ENCODE measurements at places on chromosomes 1 and 21.

DNA sequence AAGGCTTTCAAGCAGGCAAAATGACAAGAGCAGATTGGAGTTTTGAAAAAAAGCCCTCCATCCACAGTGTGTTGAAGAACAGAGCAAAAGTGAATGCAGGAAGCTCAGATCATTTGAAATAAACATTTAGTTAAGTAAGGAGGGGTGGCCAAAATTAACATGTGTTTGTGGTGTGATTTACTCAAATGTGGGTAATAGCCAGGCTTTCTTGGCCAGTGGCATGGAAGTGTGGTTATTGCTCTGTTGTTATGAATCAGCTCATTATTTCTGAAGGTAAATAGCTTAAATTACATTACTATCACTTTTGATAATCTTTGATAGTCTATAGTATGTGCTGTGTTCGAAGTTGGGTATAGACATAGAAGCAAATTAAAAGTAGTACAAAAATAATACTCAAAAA lies 485.9 kb downstream of the LMO4 start:
- no peak for DNase-seq

- DNase-seq = no peak
These were observed 104.2 kb upstream of the IPO9 start for GRCh38 chr1:201724766-201725118.

DNA sequence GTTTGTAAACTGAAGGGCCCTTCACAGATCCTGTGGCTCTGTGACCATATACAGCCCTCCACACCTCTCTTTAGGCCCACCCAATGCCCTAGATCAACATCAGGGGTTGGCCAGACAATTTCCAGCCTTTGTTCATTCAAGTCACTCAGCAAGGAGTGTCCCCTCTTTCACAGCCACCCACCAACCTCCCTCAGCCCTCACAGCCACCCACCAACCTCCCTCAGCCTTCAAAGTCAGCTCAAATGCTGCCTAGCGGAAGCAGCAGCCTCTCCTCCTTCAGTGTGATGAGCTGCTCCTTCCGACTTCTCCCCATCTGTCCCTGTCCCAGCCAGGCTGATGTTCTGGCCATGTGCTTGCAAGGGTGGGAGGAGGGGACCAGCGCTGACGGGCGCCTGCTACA lies 71.4 kb downstream of the DMRTB1 start:
- DNase-seq = no peak

DNA sequence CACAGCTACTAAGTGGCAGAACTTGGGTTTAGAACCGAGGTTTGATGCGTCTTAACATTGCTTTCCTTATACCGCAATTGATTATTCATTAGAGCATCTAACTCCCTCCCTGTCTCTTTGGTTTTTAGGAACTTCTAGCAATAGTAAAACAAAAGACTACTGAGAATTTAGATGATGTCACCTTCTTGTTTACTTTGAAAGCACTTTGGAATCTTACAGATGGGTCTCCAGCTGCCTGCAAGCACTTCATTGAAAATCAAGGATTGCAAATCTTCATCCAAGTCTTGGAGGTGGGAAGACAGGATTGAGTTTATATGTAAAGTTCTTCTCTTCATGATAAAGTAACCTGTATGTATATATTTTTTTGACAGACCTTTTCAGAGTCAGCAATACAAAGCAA lies 35.0 kb downstream of the ZYG11A start:
- DNase-seq = no peak

DNA sequence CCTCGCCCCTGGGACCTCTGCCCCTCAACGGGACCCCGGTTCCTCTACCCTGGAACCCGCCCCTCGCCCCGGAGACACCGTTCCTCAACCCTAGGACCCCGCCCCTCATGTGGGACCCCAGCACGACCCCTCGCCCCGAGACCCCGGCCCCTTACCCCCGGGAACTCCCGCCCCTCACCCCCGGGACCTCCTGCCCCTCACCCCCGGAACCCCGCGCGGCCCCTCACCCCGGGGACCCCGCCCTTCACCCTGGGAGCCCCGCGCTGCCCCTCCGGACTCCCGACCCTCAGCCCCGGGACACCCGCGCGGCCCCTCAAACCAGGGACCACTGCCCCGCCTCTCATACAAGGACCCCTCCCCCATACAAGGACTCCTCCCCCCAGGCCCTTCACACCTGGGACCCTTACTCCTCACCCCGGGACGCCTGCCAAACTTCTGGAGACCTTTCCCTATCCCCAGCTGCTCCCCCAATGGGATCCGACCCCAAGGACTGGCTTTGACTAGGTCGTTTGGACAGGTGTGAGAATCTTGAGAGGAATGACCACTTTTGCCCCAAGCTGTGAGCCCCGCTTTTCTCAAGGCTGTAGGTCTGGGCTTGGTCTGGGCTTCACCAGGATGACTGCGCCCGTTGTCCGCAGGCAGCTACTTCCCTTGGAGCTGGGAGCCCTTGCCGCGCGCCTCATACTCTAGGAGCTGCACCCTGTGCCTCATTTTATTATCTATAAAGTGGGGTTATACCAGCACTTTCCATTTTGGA lies 843 bp downstream of the DIP2A start:
- DNase-seq = no peak

DNA sequence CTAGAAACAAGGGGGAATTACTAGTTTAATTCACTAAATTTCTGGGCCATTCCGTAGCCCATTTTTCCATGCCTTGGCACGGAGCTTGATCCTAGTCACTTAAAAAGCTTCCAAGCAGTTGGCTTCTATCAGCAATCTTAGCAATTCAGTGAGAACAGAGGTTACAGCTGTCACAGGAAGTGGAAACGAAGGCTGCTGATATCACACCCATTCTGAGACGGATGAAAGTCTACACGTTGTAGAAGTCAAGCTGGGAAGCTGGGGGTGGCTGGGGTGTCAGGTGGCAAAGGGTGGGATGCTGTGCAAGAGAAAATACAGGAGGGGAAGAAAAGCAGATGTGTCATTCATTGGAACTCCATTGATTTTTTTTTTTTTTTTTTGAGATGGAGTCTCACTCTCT lies 11.8 kb upstream of the STMN1 start:
- DNase-seq = no peak
